NAMALWA (cell line): ENCODE measurements at places on chromosomes 2 and 18.
A peak's percentile ranks its signal among the peaks of the same experiment; 100 is the strongest.

DNA sequence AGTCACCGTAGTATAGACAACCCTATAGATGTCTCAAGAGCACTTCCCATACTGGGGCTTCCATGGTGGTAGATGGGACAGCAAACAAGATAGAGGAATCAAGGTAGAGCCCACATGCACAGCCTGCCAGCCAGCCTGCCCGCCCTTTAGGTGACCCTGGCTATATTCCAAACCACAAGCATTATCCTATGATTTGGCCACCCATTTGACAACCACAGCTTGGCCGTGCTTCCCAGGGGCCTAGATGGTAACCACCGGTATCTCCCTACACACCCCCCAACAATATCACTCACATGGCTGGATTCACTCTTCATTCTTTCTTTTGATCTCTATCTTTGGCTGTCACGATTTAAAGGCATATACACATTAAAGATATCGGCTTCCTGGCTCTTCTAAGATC lies 85.3 kb downstream of the CDK15 start:
- no peak for DNase-seq

DNA sequence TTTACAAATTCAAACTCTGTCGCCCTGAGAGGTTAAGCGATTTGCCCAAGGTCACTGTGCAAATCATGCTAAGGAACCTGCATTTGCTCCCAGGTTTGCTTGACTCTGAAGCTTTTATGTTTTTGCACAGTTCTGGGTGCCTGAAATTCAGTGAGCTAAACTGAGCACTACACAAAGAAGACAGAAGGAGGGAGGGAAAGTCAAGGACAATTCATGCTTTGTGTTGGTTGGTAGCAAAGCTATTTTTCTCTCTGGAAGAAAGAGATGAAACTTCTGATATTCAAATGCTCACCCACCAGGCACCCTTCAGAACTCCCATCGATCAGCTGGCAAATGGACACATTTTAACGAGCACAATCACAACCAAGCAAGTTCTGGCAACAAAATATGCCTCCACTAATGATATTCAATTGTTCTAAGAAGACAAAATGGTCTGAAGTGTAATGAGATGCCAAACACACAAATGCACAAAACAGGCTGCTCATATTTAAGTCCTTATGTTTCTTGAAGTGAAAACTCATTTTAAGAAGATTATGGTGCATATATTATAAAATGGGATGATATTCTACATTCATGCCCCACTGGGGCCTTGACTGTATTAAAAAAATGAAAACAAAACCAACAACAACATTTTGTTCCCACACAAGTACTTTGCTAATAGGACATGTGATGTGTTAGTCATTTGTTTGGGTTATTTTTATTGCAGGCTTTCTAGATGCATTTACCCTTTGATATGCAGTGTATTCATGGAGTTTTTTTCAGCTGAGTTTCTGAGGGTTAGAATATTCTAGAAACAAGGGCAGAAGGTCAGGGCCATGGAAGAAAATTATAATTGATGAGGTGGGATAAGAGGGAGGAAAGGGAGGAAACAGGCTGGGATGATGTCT lies 445.6 kb upstream of the CELF4 start:
- DNase-seq: no peak

GRCh38 chr2:194491409-194492115 lies 1165.5 kb upstream of the SLC39A10 start:
- DNase-seq: no peak

GRCh38 chr2:227853204-227853629 lies 18.2 kb upstream of the DAW1 start:
- no peak for DNase-seq

DNA sequence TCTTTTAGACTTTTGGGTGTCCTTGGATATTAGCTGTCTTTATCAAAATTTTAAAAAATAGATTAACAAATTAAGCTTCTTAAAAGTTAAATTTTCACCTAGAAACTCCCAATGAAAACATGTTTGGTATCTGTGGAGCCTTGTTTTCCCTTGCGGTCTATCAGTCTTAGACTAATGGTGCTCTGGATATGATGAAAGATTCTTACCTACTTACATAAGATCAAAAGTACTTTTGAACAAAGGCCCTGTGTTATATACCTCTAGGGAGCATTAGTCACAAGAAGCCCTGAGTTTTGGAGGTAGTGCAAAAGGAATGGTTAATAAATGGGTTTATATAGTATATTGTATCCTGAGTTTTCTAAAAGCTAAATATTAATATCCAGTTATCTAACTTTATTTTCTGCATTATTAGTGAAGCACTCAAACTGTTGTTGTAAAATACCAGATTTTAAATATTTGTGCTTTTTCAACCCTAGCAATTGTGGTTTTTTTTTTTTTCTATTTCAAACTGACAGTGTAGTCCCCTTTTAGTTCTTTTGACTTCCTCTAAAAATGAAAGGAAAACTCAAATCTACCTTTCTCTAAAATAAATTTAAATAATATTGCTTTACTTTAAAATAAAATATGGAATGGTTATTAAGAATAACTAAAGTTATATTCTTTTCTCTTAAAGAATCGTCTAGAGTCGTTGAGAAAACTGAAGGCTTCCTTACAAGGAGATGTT lies 18.1 kb downstream of the NDC80 start:
- no peak for DNase-seq

DNA sequence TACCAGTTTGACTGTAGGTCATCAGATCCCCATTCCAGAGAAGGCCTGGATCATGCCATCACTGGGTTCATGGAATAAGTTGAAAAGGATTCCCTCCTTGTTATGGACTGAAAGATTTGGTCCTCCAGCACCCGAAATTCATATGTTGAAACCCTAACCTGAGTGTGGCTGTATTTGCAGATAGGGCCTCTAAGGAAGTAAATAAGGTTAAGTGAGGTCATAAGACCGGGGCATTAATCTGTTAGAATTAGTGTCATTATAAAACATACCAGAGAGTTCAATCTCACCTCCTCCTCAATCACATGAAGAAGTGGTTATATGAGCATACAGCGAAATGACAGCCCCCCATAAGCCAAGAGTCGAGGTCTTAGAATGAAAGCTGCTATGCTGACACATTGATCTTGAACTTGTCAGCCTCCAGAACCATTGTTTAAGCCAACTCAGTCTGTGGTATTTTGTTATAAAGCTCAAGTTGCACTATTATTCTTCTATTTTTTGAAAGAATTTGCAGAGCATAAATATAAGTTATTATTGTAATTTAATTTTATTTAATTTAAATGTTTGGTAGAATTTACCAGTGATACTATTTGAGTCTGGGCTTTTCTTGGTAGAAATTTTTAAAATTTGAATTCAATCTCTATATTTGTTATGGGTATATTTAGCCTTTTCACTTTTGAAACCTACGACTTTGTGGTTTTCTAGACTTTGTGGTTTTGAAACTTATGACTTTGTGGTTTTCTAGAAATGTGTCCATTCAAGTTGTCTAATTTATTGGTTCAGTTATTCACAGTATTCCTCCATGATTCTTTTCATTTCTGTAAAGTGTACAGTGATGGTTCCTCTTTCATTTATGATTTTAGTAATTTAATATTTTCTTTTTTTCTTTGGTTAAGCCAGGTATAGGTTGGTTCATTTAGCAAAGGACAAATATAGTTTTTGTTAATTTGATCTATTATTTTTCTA lies 1206.7 kb upstream of the CDH2 start:
- DNase-seq: no peak

DNA sequence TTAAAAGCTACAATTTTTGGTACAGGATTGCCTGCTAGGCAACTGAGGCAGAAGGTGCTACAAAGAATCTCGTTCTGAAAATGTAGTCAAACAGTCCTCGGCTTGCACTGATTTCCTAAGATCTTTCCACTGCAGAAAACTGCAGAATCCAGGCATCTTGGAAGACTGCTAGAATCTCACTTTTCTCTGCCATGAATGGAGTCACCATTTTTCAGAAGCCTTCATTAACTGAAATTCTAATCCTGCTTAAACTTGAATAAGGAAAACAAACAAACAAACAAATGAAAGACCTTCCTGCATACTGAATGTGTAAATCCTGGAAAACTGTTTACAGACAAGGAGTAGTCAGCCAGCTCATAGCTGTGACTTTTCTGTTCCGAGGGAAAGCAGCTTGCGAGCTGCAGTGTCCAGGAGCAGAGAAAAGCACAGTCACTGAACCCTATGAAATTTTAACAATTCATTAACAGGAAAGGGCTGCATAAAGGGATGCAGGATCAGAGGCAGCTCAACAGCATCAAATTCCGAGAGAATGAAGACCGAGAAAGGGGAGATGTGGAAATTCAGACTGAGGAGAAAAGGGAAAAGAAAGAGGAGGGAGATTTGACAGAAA lies 210.5 kb upstream of the PIK3C3 start:
- no peak for DNase-seq

DNA sequence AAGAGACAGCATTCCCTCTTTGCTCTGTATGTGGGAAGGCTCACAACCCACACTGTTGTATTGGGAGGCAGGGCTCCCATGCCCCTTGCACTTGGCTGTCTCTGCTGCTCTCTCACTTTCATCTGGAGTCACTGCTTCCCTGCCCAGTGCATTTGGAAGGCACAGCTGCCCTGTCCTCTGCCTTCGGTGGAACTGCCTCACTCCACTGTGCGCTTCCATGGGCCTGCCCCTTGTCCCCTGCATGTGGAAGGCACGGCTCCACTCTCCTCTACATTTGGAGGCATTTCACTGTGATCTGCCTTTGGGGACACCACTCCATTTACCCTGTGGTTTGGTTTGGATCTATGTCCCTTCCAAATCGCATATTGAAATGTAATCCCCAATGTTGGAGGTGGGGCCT lies 9.1 kb upstream of the PROM2 start:
- no peak for DNase-seq

- DNase-seq: peak; percentile 43
These were observed 209.4 kb upstream of the TRIB2 start for GRCh38 chr2:12507295-12507694.

DNA sequence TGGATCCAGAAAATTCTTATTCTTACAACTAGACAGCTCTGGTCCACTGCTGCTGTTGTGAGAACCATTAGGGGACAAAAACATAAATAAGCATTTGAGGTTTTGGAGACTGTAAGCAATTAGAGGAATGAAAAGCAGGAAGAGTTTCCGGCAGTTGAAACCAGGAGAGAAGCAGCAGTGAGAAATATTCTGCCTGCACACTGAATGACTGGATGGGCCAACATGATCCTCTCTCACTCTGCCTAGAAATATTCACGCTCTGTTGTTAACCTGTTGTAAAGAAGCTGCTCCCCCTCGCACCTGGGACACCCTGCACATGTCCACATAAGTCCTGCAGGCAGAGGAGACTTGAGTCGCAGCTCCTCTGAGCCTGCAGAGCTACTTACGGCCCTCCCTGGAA lies 60.4 kb upstream of the RNF152 start:
- no peak for DNase-seq

GRCh38 chr2:231161877-231162329 lies 36.5 kb upstream of the ARMC9 start:
- DNase-seq: no peak

DNA sequence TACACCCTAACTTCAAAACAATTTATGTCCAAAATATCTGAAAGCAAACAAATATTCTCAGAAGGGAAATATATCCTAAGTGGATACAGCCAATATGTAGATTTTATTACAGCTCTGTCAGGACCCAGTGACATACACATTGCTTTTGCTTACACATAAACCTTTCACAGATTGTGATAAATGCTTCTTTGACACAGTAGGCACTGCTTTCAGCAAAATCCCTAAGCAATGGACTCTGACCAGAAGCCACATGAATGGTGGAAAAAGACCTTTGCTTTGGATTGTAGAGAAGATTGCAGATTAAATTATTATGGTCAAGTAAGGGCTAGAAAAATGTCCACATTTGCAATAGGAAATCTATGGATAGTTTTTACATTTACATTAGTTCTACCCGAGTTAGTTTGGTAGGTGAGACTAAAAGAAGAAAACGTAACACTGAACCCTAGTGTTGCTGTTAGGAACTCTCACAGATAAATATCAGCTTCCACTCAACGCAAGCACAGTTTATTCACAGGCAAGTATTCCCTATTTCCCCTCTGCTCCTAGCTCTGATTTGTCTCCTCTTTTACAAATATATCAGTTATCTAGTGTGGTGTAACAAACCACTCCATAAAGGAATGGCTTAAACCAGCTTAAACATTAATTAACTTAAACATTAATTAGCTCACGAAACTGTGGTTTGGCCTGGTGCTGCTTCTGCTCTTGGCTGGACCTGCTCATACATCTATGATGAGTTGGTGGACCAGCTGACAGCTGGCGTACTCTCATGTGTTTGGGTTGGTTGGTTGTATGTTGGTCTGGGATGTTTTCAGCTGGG lies 23.6 kb upstream of the SERPINE2 start:
- no peak for DNase-seq

DNA sequence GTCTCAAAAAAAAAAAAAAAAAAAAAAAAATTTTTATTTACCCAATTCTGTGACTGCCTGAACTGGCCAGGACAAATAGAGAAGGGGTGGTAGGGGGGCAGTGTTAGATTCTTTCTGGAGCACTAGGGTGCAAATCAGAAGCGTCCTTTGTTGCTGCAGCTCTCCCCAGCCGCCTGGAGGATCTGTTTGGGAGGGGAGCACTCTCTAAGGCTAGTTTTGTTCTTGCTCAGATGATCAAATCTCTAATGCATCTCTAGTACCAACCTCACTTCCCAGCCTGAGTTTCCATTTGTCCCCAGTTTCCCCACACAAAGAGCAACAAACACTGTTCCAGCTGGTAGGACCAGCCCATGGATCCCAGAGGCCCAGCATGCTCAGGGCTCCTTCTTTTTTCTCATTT lies 83.0 kb downstream of the GBX2 start:
- DNase-seq: no peak

GRCh38 chr2:200964498-200964897 lies 1.0 kb upstream of the ORC2 start:
- DNase-seq: no peak
